LHCN-M2 (cell line): ENCODE measurements at places on chromosomes 13 and 19. TPM values are rescaled to one million over a fixed set of nuclear protein-coding genes. Genes with fewer than 3 reads are reported as not detected.

DNA sequence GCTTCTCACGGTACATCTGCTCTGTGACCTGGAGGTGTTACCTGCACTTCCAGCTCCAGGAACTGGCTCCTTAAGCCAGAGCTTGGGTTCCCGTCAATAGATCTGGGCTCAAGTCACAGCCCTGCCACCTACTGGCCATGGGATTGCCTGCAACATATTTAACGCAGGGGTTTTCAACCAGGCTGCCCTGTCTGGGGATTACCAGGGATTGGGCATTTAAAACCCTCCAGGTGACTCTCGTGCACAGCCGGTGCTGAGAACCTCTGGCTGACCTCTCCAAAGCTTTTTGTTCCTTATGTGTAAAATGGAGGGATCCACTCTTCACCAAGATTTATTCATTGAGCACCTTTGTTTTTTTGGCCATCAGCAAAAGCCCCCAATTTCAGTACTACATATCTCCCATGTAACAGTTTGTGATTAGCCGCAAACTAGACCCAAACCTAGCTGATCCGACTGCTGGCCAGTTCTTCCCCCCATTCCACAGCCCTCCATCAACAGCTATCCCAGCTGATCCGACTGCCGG lies 76.6 kb upstream of the STK24 start:
- peak; percentile 55 for DNase-seq

DNA sequence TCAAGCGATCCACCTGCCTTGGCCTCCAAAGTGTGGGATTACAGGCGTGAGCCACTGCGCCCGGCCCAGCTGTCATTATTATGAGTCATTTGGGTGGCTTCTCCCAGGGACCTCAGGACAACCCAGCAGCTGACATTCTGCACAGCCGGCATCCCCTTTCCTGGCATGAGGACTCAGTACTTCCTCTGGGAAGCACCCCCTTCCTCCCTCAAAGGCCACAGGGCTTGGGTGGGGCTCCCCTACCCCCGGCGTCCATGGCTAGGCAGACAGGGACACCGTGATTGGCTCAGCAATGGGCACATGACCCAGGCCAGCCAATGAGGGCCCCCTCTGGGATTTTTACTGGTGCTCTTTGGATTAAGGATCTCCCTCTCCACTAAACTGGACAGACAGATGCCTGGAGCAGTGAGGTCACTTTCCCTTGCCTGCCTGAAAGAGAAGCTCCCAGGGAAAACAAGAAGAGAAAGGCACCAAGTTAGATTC lies 6.0 kb downstream of the KANK2 start:
- peak; percentile 100 for DNase-seq

GRCh38 chr19:58519355-58520256 lies at the start of gene ZBTB45:
Gene ZBTB45 (minus strand): TSS chr19:58519810. CDS start chr19:58517673, 2,137 bp downstream.
- DNase-seq = peak; percentile 95

DNA sequence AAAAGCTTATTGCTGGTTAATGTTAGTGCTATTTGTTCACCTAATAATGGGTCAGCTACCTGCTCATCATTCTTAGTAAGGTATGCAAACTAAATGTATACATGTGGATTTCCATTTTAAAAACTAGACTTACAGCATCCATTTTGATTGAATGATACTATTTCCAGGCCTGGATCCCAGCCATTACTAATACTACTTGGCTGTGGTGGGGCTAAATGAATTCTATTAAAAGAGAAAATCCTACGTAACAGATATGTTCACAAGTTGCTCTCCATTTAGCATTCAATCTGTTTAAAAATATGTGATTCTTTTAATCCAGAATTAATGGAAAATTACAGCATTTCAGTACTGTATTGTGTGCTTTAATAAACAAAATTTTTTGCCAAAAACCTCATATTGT lies 169.4 kb upstream of the MIR17HG start:
- DNase-seq = no peak

- DNase-seq = no peak
These were observed 386.8 kb downstream of the SLITRK6 start for GRCh38 chr13:85412448-85412847.

DNA sequence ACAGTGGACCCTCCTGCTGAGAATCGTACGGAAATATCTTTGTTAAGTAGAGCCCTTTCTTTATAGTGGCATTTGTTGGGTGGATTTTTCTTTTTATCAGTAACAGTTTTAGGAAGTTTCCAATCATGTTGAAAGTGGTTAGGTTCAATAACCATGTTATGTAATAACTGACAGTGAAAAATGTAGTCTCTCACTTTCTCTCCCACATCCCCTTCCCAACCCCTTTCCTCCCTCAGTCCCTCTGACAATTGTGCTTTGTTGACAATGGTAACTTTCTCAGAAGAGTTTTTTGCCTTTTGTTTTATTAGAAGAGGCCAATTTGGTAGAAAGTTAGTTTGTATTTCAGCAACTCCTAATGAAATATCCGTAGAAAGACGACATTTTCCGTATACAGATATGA lies 77.8 kb upstream of the SLAIN1 start:
- DNase-seq = no peak

DNA sequence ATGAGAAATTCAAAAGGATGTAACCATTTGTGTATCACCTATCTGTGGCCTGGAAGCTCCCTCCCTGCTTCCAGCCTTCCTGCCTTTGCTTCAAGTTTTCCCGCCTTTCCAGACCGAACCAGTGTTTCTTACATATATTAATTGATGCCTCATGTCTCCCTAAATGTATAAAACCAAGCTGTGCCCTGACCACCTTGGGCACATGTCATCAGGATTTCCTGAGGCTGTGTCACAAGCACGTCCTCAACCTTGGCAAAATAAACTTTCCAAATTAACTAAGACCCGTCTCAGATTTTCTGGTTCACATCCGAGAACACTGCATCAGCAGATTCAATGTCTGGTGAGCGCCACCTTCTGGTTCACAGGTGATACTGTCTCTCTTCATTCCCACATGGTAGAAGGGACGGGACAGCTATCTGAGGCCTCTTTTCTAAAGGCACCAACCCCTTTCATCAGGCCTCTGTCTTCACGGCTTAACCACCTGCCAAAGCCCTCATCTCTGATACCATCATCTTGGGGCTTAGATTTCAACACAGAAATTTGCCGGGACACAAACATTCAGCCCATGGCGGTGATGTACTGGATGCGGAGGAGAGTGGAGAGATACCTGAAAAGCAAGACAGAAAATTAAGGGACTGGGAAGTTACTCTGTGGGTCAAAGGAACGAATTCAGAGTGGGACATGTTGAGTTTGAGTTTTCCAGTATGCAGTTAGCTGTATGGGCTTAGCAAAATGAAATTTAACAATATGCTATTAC lies 58.7 kb upstream of the PABPC3 start:
- peak; percentile 48 for DNase-seq

GRCh38 chr19:30651691-30652090 lies 279.5 kb downstream of the ZNF536 start:
- no peak for DNase-seq

DNA sequence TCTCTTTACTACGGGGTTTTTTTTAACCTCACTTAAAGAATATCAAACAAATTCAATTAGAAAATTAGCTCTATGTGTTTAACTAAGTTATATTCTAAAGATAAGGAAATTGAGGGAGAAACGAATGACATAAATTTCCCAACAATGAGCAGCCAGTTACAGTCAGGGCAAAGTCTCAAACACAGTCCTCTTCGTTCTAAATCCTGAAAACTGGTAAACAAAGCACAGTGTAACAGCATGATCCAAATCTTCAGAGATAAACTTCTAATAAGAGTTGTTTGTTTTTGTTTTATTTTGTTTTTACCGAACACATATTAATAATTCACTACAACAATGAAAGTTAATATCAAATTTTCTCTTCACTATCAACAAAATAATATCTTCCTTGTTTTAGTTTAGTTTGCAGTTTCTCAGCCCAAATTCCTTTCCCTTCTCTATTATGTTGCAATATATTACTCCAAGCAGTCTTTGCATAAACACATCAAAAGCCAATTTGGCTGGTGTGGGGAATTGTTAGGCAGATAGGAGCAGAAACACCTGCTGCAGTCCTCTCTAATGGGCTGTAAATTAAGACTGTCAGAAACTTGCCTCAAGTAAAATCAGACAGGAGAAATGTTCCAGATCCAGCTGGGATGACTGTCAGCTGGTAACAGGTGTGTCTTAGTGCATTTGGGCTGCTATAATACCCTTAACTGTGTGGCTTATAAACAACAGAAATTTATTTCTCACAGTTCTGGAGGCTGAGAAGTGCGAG lies 106.5 kb upstream of the SGCG start:
- DNase-seq = peak; percentile 38

- DNase-seq = no peak
These were observed 26.3 kb downstream of the CKM start for GRCh38 chr19:45296355-45296754.

DNA sequence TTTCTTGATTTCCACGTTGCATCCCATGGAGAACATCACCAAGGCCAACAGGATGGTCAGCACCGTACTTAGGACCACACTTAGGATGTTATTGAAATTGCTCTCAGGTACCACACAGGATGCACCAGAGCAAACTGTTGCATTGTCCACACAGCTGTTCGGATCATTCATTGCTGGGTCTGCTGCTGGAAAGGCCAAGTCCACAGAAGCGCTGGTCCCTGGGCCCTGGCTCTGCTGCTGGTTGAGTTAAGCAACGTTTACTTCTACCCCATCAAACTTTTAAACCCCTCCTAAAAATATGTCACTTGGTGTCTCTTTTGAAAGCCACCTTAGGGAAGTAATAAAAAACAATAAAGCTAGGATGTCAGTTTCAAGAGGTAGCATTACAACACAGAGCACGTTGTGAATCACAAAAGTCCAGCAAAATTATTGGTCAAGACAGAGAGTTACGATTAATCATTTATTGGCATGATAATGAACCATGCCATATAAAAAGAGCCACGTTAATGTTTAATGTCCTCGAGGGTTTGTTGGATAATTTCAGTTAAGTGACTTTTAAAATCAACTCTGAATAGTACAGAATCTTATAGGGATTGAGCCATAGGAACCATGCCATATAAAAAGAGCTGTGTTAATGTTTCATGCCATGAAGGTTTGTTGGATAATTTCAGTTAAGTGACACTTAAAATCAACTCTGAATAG lies at the start of gene SLC10A2:
SLC10A2 (minus strand) TSS at position 339 of the 702 bp plus-strand sequence; CDS start at position 171, 168 bp downstream.
- DNase-seq = no peak

DNA sequence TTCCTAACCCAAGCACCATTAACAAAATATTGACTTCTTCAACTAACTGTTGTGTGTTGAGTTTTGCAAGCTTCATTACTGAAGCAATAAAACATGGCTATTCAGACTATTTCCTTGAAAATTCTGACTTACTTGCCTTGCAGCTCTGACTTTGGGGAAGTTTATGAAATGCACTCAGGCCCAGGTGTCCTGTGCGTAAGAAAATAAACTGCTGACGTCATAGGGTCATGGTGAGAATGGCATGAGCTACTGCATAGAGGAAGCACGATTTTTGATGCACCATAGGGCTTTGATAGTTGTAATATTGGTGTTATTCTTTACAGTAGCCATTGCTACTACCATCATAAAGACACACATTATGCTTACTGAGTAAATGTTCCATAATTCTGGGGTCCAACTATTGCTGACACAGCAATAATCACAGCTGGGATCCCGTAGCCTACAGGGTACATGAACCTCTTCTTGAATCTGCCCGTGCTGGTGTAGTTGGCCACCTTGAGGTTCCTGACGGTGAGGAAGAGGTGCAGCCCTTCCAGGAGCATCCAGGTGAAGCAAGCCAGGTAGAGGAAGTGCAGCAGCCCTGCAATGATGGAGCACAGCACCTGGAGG lies 57.9 kb downstream of the MBD3L2B start:
- DNase-seq = no peak

DNA sequence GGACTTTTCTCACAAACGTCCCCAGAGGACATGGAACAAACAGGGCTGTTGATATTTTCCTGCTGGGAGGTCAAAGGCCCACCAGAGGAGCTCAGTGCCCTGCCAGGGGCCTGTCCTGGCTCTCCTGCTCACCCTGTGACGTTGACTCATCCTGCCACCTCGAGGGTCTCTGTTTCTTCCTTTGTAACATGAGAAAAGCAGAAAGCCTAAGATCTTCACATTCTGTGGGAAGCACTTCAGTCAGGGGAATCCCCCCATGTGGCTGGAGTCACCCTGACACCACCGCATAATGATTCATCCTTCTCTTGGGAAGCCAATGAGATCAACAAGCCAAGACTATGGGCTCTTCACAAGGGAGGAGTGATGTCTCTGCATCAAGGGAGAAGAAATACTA lies 147.9 kb downstream of the KATNAL1 start:
- DNase-seq = peak; percentile 81

DNA sequence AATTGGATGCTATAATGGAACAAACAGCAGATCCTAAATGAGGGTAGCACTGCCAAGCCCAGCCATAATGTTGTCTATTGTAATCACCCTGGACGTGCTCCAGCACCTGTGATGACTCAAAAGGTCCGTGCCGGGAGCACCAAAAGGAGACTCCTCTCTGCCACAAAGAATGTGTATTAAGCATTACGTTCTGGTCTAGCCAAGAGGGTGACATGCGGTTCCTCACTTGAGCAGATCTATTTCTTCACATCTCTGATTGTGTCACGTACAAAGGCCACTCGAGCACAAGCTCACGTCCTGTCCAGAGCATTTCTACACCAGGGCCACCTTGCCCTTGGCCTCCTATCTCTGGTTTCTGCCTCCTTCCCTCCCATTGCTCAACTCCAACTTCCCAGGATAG lies 219.9 kb upstream of the IRS2 start:
- DNase-seq = peak; percentile 77

DNA sequence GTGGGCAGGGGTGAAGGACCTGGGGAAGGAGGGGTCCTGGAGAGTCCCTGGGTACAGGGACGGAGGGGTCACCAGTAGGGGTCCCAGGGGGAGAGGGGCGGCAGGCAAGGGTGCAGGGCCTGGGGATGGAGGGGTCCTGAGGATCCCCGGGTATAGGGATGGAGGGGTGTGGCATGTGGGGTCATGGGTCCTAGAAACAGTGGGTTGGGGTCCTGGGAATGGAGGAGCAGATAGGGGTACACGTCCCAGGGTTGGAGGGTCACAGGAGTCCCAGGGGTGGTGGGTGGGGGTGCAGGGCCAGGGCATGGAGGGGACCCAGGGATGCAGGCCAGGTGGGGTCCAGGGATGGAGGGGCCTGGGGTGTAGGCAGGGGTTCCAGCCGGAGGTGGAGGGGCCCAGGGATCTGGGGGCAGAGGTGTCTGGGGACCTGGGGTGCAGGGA lies 1.4 kb downstream of the BTBD2 start:
- DNase-seq = no peak

DNA sequence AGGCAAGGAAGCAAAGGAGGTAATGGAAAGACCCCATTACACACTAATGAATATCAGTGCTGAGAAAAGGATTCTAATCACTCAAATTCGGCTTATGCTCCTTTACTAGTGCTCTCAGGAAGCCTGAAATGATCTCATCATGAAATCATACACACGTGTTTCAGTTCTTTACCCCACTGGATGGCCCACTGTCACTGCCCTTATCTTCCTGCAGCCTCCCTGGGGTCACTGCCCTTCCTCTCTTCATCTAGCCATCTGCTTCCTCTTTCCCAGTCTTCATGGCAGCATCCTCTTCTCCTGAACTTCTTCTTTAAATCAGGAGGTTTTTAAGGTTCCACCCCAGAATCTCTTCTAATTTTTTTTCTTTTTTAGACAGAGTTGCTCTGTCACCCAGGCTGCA lies 27.9 kb upstream of the EEF1AKMT1 start:
- DNase-seq = no peak

GPR12 gene
- not detected in 2 replicates for total RNA-seq

DNAAF3 gene
- total RNA-seq = 0.90 and 1.3 TPM in 2 replicates

SLC6A16 gene
- 0.11 TPM in 1 of 2 replicates, not detected in the other for total RNA-seq

DCT gene
- total RNA-seq = 0.06 TPM in 1 of 2 replicates, not detected in the other

OR1I1 gene
- not detected in 2 replicates for total RNA-seq

METTL21C gene
- not detected in 2 replicates for total RNA-seq

DENND1C gene
- not detected in 2 replicates for total RNA-seq

ZNF728 gene
- total RNA-seq = not detected in 2 replicates

TBXA2R gene
- 0.57 and 0.64 TPM in 2 replicates for total RNA-seq

KIR3DL1 gene
- not detected in 2 replicates for total RNA-seq

SIGLEC12 gene
- not detected in 2 replicates for total RNA-seq

RXFP2 gene
- not detected in 2 replicates for total RNA-seq
